ENCODE measurements at places on chromosomes 7 and 10. TPM values are rescaled to one million over a fixed set of nuclear protein-coding genes. Genes with fewer than 3 reads are reported as not detected.

The GARIN1A gene
- 3.9 TPM for total RNA-seq

The ELOVL3 gene
- total RNA-seq: not detected

The WAPL gene
- 29.3 TPM for total RNA-seq

The LEP gene
- total RNA-seq: not detected

The TSPAN33 gene
- 0.39 TPM for total RNA-seq

The GATA3 gene
- total RNA-seq: not detected

The PTTG1IP2 gene
- not detected for total RNA-seq

The SKIDA1 gene
- 4.3 TPM for total RNA-seq

The MICU1 gene
- 66.3 TPM for total RNA-seq

GRCh38 chr7:134943785-134944400, 42.4 kb upstream of the AGBL3 start:
- H3K4me3 ChIP-seq: no peak overlapping the region
- no peaks in the 10 kb centered on the region for H3K27me3 ChIP-seq
- no peak for DNase-seq
- no peak overlapping the region for H3K27ac ChIP-seq

DNA sequence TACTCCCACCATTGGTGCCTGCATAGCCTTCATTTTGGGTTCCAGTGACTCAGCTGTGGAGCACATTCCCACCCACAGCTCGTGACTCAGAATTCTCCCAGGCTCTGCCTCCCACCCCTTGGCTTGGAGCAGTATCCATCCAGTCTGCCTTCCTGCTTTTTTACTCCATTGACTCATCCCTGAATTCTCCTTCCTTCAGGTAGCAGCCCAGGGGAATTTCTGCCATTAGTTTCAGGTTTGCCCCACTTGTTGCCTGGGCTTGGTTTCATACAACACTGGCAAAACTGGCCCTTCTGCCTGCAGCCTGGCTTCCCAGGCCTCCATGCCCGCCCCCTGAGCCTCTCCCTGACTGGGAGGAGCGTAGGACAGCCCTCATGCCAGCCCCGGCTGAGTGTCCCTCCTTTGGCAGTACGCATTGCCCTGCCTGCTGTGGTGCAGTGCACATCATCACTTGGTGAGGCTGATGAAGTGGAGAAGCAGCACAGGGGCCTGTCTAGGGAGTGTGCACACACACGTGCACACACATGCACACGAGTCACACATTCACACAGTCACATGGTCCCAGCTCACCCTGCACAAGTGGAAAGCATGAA, 55.0 kb downstream of the SNX10 start:
- no peak overlapping the region for H3K4me3 ChIP-seq
- DNase-seq: no peak
- H3K27ac ChIP-seq: no peak overlapping the region
- no peaks in the 10 kb centered on the region for H3K4me1 ChIP-seq

GRCh38 chr7:111132833-111133232, 41.9 kb downstream of the LRRN3 start:
- DNase-seq: no peak
- H3K4me1 ChIP-seq: peaks cover 11% of the 10 kb centered on the region
- no peaks in the 10 kb centered on the region for H3K36me3 ChIP-seq
- H3K27ac ChIP-seq: no peak overlapping the region
- no peak overlapping the region for H3K4me3 ChIP-seq
- no peaks in the 10 kb centered on the region for H3K27me3 ChIP-seq

DNA sequence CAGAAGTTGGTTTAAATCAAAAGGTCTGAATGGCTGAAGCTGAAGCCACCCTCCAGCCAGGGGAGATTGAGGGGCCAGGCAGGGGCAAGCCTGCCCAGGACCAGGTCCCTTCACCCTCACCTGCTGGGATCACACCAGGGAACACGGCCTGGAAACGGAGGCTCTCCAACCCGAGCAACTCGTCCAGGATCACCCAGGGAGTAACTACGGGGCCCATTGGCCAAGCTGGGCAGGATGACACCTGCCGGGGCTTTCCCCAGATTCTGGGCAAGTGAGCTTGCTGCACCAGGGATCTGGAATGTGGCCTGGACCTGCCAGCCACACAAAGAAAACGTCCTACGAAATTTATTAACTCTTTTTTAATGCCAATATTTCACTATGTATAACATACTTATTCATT, 30.4 kb upstream of the PPP2R2D start:
- H3K4me1 ChIP-seq: peaks cover 4% of the 10 kb centered on the region
- no peaks in the 10 kb centered on the region for H3K36me3 ChIP-seq
- H3K4me3 ChIP-seq: no peak overlapping the region

GRCh38 chr10:62772186-62772974, 32.1 kb upstream of the ADO start:
- no peak overlapping the region for H3K27ac ChIP-seq
- H3K4me3 ChIP-seq: no peak overlapping the region
- peaks cover 6% of the 10 kb centered on the region for H3K4me1 ChIP-seq
- DNase-seq: no peak
- peaks cover 12% of the 10 kb centered on the region for H3K27me3 ChIP-seq

All from osteocyte (in vitro differentiated cells).